NCI-H1436 (cell line): ENCODE measurements at places on chromosomes 11 and 22.

- no peak for DNase-seq
These were observed 373.2 kb downstream of the DDX10 start for GRCh38 chr11:109037856-109038780.

GRCh38 chr22:23058481-23059283, 11.6 kb upstream of the GNAZ start:
- no peak for DNase-seq

- DNase-seq, result no peak
These were observed 30.7 kb downstream of the ELFN2 start for GRCh38 chr22:37396488-37397084.

GRCh38 chr11:16936643-16937042, 77.6 kb downstream of the PLEKHA7 start:
- DNase-seq, result no peak

DNA sequence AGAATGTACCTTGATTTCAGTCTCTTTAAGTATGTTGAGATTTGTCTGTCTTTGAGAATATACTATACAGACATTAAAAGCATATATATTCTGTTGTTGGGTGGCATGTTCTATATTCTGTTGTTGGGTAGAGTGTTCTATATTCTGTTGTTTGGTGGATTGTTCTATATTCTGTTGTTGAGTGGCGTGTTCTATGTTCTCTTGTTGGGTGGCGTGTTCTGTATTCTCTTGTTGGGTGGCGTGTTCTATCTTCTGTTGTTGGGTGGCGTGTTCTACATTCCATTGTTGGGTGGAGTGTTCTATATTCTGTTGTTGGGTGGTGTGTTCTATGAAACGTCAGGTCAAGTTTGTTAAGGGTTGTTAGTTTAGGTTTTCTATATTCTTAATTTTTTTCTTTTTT, 27.1 kb upstream of the CTTN start:
- DNase-seq, result no peak

DNA sequence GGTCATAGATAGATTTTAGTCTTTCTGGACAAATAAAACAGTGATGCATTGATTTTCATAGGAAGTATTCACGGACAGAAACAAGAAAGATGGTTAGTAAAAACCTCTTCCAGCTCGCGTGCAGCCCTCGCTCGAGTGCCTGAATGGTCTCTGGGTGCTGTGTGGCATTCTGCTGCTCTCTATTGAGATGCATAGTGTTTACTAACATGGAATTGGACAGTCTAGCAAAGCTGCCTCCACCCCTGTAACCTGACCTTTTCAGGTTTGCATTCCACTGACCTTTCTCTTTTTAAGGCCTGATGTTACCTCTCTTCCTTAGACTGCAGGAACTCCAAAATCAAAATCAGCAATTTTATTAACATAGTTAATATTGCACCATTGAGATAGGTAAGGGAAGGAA, 643.4 kb downstream of the JRKL start:
- DNase-seq, result no peak

DNA sequence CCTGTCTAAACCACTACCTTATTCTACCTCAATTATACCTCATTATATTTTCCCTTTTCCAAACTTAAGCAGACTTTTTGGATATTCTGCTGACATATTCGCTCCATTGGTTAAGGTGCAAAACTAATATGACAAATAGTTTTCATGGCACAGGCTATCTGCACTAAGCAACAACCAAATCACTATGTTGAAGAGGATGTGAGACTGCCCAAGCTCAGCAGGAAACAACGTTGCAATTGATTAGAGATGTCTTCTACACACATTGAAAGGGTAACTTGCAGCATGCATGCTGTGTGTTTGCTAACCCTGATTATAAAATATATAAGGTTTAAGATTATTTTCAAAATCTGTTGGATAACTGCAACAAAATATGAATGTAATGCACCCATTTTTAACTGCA, 61.6 kb downstream of the STK33 start:
- DNase-seq, result no peak
